ENCODE measurements at places on chromosomes 7 and 10. TPM values are rescaled to one million over a fixed set of nuclear protein-coding genes. Genes with fewer than 3 reads are reported as not detected.

Gene SH2D4B
- not detected for total RNA-seq

Gene PLEKHS1
- not detected for total RNA-seq

Gene OR2A12
- not detected for total RNA-seq

Gene ABCB1
- total RNA-seq: not detected

Gene OR13A1
- total RNA-seq: 3.2 TPM

Gene SLC18A3
- total RNA-seq: not detected

Gene SRRM3
- total RNA-seq: not detected

Gene TMEM196
- total RNA-seq: not detected

Gene SFTPA1
- not detected for total RNA-seq

Gene UTF1
- total RNA-seq: not detected

Gene TMEM236
- 0.04 TPM for total RNA-seq

Gene ANXA8L1
- not detected for total RNA-seq

Gene ZCWPW1
- total RNA-seq: 3.0 TPM

Gene ABCB4
- total RNA-seq: 0.67 TPM

Gene SHTN1
- not detected for total RNA-seq

Gene TYW1B
- 5.6 TPM for total RNA-seq

Gene GLCCI1
- total RNA-seq: 55.7 TPM

Gene NEBL
- total RNA-seq: not detected

Gene CALN1
- not detected for total RNA-seq

DNA sequence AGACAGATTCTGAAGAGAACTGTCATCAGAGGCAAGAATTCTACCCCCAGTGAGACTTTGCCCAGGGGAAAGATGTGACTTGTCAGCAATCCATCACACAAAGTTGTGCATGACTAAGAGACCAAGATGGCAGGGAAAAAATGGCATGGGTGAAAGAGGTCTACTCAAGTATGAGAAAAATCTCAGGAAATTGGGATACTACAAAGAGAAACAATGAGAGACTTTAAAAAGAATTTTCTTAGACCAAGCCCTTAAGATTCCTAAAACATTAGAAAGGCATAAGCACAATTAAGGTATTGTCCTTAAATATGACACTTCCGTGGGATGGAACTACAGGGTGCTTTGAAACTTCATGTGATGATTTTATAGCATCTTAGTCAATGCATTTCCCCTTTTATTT lies 45.6 kb upstream of the PDE1C start:
- no peak for DNase-seq

DNA sequence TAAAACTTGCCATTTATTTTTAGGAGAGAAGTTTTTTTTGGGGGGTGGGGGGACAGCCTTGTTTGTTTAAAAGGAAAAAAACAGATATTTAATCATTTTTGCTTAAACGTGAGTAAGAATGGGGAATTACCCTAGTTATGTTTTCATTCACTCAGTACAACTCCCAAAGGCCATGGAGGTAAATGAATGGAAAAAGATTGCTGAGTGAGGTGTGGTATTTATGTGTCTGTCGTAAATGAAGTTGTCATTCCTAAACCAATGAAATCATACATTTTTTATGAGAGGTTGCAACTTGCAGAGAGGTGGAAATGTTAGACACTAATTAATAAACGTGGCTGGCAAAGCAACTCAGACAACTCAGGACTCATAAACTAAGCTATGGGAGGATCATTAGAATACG lies 218.1 kb downstream of the CELF2 start:
- no peak for DNase-seq

DNA sequence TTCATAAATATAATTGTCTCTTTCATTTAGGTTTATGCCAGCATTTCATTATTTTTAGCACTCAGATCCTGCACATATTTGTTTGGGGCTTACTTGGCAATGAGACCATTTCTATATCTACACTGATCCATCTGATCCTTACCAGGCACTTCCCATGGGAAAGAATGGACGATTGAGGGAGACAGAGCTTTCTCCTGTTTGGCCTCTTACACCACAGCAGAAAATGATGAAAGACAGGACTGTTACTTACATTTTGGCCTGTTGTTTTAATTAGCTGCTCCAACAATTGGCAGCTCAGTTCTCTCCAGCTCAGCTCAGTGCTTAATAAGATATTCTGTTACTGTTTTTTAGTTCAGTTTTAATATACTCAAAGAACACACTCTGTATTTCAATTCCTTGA lies 77.6 kb upstream of the RSU1 start:
- no peak for DNase-seq

DNA sequence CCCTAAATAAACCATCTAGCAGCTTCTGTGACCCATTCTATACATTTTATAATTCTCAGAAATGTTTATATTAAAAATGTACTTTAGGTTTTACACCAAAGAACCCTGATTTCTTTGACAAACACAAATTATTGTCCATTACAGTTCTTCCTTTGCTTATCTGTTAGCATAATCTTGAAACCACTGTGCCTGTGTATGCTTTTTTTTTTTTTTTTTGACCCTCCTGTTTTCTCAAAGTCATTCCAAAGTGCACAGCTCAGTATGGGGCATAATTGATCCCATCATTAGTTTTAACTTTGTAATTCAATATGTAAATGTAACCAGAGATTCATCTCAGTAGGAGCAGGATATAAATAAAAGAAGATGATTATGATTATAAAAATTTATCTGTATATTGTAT lies 229.3 kb downstream of the DGKB start:
- no peak for DNase-seq

DNA sequence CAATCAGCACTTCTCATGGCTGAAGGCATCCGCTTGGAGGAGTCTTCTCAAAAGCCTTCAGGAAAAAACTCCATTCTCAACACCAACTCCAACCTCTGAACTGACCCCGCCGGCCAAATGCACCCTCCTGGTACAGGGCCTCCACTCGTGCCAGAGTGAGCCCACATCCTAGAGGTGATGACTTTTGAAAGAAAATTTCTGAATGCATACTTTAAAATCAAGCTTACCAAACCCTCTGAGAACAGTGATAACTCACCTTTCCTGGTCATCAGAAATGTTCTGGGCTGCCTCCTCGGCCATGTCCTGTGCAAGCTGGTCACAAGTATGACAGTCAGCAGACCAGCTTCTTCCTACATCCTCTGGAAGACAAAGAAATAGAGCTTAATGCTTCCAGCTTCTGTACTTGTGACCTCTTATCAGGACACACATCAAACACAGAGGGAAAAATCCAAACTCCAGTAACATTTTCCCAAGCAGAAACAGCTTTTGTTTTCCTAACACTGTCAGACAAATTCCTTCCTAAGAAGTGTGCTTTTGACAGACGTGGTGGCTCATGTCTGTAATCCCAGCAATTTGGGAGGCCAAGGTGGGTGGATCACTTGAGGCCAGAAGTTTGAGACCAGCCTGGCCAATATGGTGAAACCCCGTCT lies at the start of gene PKD1L1:
TSS of gene PKD1L1 (minus strand) at position 326 of the 650 bp plus-strand sequence. CDS start at position 300, 26 bp downstream.
- DNase-seq: no peak

- DNase-seq: peak; percentile 87
Observed at GRCh38 chr7:119175911-119176627, 951.6 kb downstream of the ANKRD7 start.

- DNase-seq: no peak
Observed at GRCh38 chr7:103093429-103093828, 18.5 kb downstream of the ARMC10 start.

GRCh38 chr7:73774923-73775322 lies 4.9 kb upstream of the CLDN3 start:
- DNase-seq: no peak

- no peak for DNase-seq
Observed at GRCh38 chr7:151415375-151416105, 5.7 kb upstream of the WDR86 start.

DNA sequence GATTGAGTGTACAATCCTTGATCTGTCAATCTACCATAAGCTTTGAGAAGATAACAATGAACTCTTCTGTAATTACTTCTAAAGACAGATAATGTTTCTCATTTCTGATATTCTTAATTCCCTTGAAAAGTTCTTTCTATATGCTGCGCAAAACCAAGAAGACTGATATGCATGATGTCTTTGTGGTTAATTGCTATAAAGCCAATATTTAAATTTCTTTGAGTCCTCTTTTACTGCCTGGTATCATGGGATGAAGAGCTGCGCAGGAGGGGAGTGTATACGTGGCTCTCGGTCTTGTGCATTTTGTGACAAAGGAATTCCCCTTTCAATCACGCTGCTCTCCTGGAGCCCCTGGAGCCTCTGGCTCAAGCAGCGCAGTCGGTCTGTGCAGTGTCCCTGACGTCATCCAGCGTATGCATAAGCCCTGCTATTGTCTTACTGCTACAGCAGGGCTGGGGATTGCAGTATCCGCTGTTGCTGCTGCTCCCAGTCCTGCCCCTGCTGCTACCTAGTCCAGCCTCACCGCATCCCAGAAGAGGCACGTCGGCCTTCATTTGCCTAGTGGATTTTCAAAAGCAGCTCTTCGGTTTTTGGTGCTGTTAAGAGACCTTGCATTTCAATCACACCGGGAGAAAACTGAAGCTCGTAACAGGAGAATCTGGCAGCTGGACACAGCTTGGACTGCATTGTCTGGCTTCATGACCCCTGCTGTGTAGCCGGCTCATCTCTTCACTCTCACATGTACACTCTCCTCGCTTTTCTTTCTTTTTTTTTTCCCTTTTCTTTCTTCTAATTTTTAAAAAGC lies 66.7 kb downstream of the ST7 start:
- DNase-seq: no peak

DNA sequence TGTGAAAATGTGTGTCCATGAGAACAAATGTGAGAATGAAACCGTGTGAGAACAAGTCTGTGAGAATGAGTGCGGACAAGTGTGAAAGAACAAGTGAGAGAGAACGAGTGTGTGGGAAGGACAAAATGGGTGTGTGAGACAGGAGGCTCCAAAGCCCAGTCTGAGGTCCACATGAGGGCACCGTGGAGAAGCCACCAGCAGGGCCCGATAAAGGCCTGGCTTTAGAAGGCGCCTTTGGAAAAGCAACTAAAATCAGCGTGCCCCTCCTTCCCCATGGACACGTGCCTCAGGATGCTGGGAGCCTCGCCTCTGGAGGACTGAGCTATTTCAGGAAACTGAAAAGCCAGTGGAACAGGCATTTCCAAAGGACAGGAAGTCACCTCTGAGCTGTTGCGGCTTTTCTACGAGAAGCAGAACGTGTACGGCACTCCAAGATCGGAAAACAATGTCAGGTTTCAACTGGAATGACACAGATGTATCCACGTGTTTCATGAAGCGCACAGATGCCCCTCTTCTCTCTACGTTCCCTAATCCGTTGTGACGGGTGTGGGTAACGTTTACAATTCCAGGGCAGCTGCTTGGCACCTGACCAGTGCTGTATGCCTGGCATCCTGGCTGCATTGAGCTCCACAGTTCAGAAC lies 46.4 kb downstream of the ESYT2 start:
- no peak for DNase-seq

DNA sequence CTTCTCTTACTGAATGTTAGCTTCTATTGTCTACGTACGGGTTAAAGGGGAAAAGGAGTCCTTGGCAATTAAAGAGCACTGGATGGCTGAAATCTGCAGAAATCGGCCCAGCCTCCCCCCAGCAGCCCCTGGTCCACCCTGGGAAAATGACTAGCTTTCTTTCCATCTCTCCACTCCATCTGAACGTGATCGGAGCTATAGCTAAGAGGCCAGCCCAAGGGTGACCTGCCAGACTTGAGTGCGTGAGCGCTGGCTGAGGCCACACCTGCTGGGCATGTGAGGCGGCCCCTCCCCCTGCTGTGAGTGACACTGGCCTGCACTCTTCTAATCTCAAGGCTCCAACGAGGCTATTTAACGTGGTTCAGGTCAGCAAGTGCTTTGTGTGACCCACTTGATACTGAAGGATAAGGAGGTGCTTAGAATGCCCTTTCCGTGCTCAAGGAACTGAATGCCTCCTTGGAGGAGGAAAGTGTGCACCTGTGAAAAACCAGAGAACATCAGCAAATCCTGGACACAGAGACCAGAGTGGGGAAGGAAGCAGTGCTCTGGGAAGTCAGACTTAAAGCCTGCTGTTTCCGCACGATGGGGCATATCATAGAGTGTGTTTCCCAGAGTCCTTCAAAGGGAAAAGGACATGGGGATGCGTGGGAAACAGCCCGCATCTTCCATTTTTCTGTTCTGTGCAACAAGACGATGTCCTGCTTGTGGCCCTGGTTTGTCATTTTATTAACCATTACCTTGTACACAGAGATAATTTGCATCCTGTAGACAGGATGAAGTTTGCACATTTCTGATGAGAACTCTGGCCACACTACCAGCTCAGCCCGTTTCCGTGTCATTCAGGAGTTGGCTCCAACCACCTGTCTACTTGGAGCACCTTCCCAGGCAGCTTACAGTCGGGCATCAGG lies 12.5 kb upstream of the MNX1 start:
- DNase-seq: no peak

- DNase-seq: no peak
Observed at GRCh38 chr10:91550021-91550420, 82.8 kb downstream of the PPP1R3C start.

DNA sequence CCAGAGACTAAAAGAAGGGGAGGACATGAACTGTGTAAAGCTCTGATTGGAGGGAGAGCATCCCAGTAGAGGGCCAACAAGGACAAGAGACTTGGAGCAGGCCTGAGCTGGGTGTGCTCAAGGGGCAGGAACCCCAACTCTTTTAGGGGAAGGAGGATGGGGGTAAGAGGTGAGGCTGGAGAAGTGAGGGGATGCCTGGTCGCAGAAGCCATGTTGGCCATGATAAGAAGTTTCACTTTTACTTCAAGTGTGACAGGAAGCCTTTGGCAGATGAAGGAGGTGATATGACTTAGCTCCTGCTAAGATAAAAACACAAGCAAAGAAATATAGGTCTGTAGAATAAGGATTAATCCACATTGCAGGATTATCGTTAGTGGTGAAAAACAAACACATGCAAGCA lies 208.3 kb downstream of the JAZF1 start:
- peak; percentile 27 for DNase-seq

DNA sequence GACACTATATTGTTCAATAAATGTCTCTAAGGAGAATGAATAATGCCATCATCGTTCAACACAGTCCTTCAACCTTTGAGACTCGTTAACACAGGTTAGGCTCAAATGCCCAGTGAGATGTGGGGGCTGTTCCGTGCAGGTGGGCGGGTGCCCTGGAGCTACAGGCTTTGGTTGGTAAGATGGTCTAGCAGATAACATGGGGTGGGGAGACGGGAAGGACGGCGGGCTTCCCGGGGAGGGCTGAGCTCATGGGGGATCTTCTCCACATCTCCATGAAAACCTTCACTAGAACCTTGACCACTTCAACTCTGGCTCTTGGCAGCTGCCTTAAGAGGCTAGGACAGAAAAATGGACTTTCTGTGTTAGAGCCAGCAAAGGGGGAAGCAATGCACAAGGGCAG lies 134.1 kb upstream of the TCERG1L start:
- no peak for DNase-seq

- no peak for DNase-seq
Observed at GRCh38 chr10:22655312-22655981, 58.9 kb downstream of the PIP4K2A start.

DNA sequence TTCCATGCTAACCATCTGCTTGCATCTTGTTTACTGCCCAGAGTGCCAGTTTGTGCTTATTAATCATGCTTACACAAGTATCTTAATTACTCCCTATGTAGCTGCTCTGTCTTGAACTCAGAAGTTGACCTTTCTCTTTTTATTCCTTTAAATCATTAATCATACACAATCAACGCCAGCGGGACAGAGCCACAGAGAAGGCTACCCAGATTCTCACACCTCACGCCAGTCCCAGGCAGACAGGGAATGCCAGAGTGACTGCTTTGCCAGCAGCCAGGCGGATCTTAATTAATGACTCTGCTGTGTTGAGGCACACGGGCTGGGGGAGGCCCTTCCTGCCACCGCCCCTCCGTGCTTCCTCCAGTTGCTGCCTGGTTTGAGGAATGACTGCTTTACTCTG lies 229.4 kb downstream of the LRMDA start:
- no peak for DNase-seq

- DNase-seq: no peak
Observed at GRCh38 chr10:15609246-15609645, 110.5 kb downstream of the ITGA8 start.
